ENCODE measurements at places on chromosomes 2 and 18.

DNA sequence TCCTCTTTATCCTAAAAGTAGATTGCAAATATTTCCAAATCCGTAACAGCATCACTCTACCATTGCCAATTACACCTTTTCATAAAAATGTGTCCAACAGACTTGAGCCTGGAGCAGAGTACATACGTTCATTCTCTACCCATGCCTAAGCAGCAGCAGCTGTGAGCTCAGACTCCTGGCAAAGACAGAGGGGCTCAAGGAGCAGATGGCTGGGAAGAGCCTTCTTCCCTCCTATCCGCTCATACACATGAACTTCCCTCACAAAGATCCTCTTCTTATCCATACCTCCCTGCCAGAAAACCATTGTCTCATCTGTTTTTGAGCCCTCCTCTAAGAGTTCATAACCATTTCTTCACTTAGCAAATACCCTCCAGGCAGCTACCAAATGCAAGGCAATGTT lies 164.3 kb upstream of the ARL4C start:
- peak; percentile 19 for DNase-seq

DNA sequence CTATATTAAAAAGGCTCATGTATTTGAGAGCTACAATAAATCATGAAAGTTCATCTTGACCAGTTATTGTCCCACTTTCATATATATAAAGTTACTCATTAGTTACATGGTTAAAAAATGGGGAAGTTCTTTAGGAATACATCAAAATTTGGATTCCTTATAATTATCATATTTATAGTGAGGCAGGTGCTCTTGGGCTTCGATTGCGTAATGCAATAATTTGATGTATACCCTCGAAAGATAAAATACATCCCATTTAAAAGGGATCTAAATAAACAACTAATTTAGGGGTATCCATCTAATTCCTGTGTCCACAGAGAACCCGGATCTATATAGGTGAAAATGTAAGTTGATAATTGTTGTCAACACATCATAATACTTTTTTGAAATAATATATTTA lies 444.6 kb downstream of the RIT2 start:
- no peak for DNase-seq

- DNase-seq, result no peak
These were observed 329.9 kb downstream of the HRH4 start for GRCh38 chr18:24790347-24790746.

GRCh38 chr2:191632426-191632825 lies 45.5 kb upstream of the NABP1 start:
- DNase-seq, result no peak

DNA sequence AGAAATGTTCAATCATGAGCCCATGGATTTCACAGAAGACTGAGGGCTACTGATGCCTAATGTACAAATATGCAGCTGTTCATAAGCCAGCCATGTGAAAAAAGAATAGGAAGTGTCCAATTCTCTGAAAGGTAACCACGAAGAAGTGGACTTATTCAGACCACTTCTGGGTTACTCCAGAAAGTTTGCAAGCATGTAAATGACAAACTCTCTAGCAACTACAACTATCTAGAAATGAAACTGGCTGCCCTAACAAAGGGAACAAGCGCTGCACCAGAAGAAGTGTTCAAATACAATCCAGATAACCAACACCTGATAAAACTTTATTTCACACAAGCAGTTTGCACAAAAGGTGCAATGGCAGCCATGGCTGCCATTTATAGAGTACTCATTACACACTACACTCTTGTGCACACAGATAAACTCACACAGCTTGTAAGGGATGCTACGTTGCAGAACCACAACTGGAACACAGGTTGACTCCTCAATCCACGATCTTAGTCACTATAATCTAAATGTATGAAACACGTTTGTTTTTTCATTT lies 13.9 kb downstream of the MBOAT2 start:
- no peak for DNase-seq

DNA sequence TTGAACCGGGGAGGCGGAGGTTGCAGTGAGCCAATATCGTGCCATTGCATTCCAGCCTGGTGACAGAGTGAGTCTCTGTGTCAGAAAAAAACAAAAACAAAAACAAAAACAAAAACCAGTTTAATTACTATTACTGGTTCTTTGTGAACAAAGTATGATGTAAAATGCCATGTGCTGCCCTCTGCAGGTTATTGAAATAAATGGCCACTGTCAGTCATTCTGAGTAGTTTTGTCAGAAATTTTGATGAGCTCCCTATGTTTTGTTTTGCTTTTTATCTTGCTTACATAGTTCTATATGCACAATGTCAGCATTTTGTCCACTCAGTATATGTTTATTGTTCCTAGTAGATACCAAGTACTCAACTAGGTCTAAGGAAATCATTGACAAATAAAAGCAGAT lies 423.6 kb upstream of the CHST9 start:
- no peak for DNase-seq

- no peak for DNase-seq
These were observed 38.9 kb upstream of the MGAT4A start for GRCh38 chr2:98769784-98770183.

DNA sequence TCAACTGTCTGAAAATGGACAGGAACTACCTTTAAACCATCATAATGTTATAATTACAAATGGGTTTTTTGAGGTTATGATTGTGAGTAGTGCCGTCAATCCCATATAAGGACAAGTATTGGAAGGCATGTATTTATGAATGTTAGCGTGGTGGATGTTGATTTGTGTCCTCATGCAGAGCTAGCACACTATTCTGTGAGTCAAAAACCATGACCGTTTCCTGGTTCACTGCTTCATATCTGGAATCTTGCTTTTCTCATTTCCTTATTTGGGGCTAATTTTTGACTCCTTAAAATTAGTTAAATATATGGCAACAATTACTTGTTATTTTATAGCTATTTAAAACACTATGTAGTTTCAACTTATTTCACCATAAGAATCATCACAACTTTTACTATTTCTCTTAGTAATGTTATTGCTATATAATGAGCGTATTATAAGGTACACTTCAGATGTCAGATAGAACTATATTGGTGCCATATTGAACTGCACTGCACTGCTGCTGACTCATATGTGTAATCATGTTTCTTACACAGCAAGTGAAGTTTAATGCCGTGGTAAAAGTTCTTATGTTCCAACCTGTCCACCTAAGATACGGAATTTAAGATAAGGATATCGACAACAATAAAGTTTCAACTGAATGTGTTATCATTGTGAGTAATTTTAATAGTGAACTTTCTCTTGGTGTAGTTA lies 192.8 kb downstream of the PTGR3 start:
- no peak for DNase-seq

DNA sequence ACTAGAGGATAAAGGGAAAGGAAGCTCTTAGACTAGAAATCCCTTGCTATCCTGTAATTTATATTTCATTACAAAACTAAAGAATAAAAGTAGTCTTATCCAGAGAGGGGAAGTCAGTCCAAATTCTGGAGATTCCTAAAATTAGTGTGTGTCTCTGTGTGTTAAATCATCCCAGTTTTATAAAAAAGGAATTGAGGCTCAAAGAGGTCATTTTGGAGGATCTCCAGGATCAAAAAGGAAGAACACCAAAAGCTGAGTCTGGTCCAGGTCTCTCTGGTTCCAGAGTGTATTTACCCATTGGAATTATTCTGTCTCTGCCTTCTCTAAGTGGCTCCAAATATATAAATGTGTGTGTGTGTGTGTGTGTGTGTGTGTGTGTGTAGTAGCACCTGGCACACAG lies 166.7 kb downstream of the NRXN1 start:
- no peak for DNase-seq

GRCh38 chr2:47313141-47313691 lies 89.7 kb upstream of the MSH2 start:
- no peak for DNase-seq

GRCh38 chr18:21306368-21306767 lies 64.3 kb downstream of the GREB1L start:
- no peak for DNase-seq

Measured in AG10803 (cell line).